ENCODE measurements at places on chromosomes 12 and 14.
A peak's percentile ranks its signal among the peaks of the same experiment; 100 is the strongest.

DNA sequence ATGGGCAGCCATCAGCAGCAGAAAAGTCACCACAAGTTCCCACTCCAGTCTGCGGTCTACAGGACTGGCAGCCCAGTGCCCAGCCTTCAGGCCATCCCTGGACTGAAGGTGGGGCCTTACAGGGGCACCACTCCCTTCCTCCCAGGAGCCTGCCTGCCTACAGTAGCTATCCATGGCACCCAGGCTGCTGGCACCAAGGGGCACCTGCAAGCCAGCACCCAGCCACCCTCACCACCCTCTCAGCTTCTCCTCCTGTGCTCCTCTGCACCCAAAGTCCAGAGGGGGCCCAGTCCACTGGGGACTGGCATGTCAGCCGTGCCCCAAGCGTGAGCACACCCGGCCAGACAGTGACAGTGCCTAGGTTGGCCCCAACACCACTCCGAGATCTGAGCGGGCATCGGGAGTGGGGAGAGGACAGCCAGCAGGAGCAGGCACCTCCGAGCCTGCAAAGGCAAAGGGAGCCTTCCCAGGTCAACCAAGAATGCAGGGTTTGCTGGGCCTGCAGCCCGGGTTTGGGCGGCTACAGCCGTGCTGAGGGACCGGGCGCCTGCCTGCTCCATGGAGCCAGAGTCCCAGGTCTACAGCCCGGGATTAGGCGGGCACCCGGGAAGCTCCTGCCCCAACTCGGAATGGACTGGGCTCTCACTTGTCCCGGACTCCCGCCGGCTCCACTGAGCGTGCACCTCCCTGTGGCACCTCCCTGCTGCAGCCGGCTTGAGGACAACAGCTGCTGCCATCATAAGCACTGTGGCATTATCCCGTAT, 8.1 kb upstream of the OR6C65 start:
- DNase-seq = no peak

DNA sequence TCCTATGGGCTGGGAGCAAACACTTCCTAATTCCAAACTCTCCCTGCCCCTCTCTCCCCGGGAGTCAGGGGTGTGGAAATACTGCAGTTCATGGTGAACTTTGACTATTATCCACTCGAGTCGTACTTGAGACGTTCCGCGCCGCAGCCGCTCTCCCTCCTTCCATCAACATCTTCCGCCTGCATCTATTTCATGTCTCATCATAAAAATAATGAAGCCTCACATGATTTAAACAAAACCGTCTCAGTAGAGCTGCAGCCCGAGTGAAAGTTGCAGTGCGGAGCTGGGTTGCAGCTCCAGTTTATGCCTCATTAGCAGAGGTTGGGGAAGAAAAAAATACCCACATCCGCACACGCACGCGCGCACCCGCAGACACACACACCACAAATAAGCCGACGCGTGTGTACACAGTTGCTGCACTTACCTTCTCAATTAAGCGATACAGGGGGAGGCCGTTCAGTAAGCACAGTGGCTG, 283 bp downstream of the LMO3 start:
- DNase-seq = no peak

- DNase-seq = no peak
These were observed 65.9 kb downstream of the KCNA1 start for GRCh38 chr12:4975574-4975973.

DNA sequence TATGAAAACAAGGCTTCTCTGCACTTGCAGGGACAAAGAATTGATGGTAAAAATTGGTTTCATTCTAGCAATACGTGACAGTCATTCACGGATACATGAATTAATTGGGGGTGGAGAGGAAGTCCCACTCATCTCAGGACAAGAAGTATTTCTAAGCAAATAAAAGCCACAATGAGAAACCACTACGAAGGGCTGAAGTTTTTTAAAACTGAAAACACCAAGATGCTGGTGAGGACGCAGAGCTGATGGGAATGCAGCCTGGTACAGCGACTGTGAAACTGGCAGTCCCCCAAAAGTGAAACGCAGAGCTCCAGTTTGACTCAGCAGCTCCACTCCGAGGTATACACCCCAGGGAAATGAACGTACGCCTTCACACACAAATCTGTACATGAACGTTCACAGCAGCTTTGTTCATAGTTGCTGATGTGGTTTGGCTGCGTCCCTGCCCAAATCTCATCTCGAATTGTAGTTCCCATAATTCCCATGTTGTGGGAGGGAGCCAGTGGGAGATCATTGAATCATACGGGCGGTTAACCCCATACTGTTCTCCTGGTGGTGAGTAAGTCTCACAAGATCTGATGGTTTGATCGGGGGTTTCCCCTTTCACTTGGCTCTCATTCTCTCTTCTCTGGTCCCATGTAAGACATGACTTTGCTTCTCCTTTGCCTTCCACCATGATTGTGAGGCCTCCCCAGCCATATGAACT, 89.0 kb downstream of the SCARB1 start:
- DNase-seq = no peak

- no peak for DNase-seq
These were observed 41.4 kb downstream of the PLEKHD1 start for GRCh38 chr14:69525896-69526295.

DNA sequence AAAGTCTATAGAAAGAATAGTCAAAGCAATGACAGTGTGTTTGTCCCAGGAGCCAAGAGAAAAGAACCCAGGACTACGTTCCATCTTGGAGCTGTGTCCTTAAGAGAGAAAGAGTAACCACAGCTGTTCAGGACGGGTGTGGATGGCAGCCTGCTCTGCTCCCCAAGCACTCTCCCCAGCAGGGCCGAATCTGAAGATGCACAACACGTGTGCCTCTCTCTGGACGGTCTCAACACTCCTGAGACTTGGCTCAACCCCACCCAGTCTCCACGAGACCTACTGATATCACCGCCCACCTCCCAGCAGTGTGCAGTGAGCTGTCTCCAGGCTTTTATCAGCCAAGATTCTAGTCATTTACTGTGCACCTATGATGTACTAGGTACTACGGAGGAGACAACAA, 27.3 kb upstream of the ANO2 start:
- no peak for DNase-seq

GRCh38 chr12:93526786-93527428, 45.6 kb upstream of the SOCS2 start:
- DNase-seq = no peak

DNA sequence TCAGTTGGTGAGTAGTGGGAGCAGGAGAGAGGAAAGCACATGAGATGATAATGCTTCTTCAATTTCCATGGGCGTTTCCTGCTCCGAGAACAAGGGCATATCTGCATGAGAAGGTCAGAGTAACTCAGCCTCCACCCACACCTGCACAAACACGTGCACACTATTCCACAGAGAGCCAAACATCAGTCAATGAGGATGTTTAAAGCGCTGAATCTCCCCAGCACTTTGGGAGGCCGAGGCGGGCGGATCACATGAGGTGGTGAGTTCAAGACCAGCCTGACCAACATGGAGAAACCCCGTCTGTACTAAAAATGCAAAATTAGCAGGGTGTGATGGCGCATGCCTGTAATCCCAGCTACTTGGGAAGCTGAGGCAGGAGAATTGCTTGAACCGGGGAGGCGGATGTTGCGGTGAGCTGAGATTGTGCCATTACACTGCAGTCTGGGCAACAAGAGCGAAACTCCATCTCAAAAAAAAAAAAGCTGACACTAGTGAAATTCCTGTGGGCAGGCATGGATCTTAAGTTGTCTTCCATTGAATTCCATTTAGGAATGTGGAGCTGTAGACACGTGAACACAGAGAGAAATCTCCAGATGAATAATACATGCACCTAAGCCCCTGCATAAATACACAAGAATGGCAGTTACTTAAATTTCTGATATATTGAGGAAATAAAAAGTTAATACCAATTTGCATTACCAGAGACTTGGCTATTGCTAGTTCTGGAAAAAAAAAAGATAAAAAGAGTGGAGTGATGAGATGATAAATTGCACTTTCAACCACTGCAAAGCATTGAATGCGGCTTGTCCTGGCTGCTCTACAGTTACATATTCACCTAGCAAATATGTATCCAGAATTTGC, 1097.4 kb upstream of the TMEM132C start:
- no peak for DNase-seq

- DNase-seq = no peak
These were observed 15.6 kb downstream of the INSM2 start for GRCh38 chr14:35549551-35549950.

- DNase-seq = no peak
These were observed 365.3 kb downstream of the NUAK1 start for GRCh38 chr12:105773471-105773870.

GRCh38 chr14:40004871-40005500, 572.8 kb upstream of the FBXO33 start:
- no peak for DNase-seq

GRCh38 chr12:6465467-6466183, 4.9 kb downstream of the VAMP1 start:
- DNase-seq = peak; percentile 41

- DNase-seq = no peak
These were observed 111.7 kb upstream of the MIS18BP1 start for GRCh38 chr14:45364565-45365156.

DNA sequence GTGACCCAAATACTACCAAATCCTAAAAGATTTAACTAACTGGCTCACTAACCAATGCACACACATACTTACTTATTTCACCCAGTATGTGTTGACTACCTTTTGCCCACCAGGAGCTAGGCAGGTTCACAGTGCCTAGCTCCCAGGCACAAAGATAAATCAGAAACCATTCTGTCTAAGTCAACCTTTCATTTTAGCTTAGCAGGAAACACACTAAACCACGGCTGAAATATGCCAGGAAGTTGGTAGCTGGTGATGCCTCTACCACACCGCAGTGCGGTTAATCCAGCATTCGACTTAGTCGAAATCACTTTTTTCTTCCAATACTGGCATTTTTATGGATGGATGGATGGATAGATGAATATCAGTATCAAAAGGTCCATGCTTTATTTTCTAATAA, 597.7 kb downstream of the DIO2 start:
- DNase-seq = no peak

GRCh38 chr12:131673888-131674257, 37.0 kb upstream of the SFSWAP start:
- DNase-seq = no peak

DNA sequence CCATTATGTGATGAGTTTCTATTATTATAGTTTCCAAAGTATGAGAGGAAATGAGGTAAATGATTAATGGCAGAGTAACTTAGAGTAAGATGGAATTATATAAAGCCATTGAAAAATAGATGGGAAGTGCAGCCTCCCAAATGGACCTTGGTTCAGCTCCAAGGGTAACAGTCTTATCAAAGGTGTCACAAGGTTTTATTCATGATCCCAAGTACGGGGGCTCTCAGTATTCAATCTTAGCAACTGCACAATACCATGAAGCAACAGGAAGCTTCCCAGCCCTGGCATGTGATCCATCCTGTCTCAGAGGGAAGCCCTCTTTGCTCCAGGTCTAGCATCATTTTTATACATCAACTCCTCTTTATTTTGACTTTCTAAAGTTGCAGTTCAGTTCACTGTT, 948.2 kb downstream of the GALC start:
- no peak for DNase-seq

GRCh38 chr14:35001621-35002020, 18.8 kb downstream of the SRP54 start:
- DNase-seq = no peak

- no peak for DNase-seq
These were observed 45.0 kb downstream of the TRAFD1 start for GRCh38 chr12:112170376-112170775.

GRCh38 chr14:60756847-60757246, 22.3 kb downstream of the MNAT1 start:
- no peak for DNase-seq

- DNase-seq = peak; percentile 83
These were observed 115.8 kb downstream of the SLC25A47 start for GRCh38 chr14:100438678-100439592.

- no peak for DNase-seq
These were observed 456.9 kb upstream of the TMEM132C start for GRCh38 chr12:127810041-127810440.

DNA sequence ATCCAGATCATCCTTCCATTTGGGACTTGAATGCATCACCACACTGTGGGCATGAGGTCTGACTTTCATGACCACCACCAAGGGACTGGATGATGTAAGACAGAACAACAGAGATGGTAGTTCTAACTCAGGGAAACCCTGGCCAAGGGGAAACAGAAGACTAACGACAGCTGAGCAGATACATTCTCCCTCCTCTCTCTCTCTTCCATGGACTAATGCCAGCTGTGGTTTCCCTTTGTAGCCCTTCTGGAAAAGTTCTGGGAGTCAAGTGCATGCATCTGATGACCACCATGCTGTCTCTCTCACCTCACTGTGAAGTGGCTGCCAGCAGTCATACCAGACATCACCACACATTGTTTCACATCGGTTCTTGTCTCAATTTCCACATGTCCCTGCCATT, 3.4 kb downstream of the TAS2R30 start:
- no peak for DNase-seq

- DNase-seq = no peak
These were observed 169.1 kb downstream of the SLC5A8 start for GRCh38 chr12:101040936-101041335.

GRCh38 chr12:42402821-42403411, 76.9 kb downstream of the PPHLN1 start:
- DNase-seq = no peak

GRCh38 chr14:76498463-76498935, 122.6 kb downstream of the ESRRB start:
- DNase-seq = no peak

DNA sequence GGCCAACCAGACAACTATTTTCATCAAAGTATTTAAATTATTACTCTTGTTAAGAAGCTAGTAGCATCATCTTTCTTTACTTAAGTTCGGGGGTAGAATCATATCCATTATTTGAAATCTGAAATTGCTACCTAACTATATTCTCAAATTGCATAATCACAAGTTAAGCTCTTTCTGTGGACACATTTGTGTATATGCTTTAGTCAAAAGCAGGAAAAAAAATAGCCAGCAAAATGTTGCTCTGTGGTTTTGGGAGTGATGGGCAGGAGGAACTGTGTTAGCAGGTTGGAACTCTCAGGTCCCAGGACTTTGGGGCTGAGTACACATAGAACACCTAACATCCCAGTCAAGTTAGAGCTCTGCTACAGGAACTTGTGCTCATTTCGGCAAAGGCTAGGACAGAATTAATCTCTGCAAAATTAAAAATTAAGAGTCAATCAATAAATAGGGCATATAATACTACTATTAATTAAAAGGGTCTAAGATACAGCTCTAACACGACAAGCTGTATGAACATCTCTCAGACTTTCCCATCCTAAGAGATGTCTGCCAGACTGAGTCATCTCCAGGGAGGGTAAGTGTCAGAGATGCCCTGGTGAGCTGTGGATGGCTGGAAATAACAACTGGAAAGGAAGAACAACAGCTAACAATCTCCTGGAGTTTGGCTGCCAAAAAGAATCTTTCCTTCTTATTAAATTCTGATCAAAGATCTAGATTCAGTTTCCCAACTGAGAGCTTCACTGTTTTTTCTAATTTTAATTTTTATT, 203.5 kb upstream of the GZMB start:
- no peak for DNase-seq

GRCh38 chr14:56810836-56811592, 735 bp upstream of the OTX2 start:
- no peak for DNase-seq

DNA sequence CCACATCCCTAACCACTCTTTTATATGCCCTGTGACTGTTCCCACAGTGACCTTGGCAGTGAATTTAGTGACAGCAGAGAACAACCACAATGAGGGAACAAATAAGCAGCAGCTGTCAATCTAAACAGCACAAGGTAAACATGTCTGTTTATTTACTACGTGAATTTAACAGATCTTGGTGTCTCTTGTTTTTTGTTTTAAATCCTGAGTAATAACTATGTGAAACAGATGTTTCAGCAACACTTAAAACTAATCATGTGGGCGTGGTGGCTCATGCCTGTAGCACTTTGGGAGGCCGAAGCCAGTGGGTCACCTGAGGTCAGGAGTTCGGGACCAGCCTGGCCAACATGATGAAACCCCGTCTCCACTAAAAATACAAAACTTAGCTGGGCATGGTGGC, 17.0 kb upstream of the CFAP54 start:
- DNase-seq = no peak

Data from Panc1 (cell line).